Esophagus muscularis mucosa (tissue), 4 donors: ENCODE measurements at places on chromosomes 3 and 15. TPM values are rescaled to one million over a fixed set of nuclear protein-coding genes. Genes with fewer than 3 reads are reported as not detected.
A peak's percentile ranks its signal among the peaks of the same experiment; 100 is the strongest.

- no peak overlapping the region for H3K27ac ChIP-seq
- H3K4me1 ChIP-seq: no peaks in the 10 kb centered on the region
- H3K27me3 ChIP-seq: no peaks in the 10 kb centered on the region
- no peak for DNase-seq
- no peaks in the 10 kb centered on the region for H3K36me3 ChIP-seq
Observed at GRCh38 chr3:99767291-99767690, 50.4 kb upstream of the CMSS1 start.

GRCh38 chr3:143031327-143031726, 30.0 kb downstream of the U2SURP start:
- no peak for DNase-seq
- peaks cover 88% of the 10 kb centered on the region for H3K36me3 ChIP-seq

- no peak overlapping the region for H3K4me3 ChIP-seq
- no peaks in the 10 kb centered on the region for H3K4me1 ChIP-seq
- H3K27me3 ChIP-seq: no peaks in the 10 kb centered on the region
- DNase-seq: no peak
- H3K36me3 ChIP-seq: no peaks in the 10 kb centered on the region
Observed at GRCh38 chr3:139251529-139251928, 92.3 kb upstream of the MRPS22 start.

The CKMT1A gene
- total RNA-seq: not detected

DNA sequence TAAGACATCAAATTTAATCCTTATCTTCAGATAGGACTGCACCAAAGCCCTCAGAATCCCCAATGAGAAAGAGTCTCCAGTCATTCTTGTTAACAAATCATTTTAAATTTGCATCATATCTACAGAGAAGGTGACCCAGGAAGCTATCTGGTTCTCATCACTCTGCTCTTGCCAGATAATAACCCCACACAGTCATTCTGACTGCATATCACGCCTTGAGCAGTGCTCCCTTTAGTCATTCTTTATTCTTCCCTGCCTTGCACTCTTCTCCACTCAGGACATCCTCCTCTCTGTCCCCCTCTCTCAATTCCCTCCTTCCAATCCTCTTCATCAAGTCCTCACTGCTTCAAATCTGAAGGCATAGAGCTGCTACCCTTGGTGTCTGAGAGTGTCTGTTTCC, 83.7 kb upstream of the COL6A6 start:
- H3K27me3 ChIP-seq: no peaks in the 10 kb centered on the region
- H3K36me3 ChIP-seq: no peaks in the 10 kb centered on the region
- no peaks in the 10 kb centered on the region for H3K4me1 ChIP-seq
- no peak overlapping the region for H3K27ac ChIP-seq
- no peak for DNase-seq

- H3K4me1 ChIP-seq: peaks cover 71% of the 10 kb centered on the region
- no peaks in the 10 kb centered on the region for H3K27me3 ChIP-seq
- no peak overlapping the region for H3K4me3 ChIP-seq
Observed at GRCh38 chr3:46943237-46944187, 33.0 kb downstream of the CCDC12 start.

The CGNL1 gene
- total RNA-seq: 16.2 TPM

- no peak overlapping the region for H3K4me3 ChIP-seq
- H3K27ac ChIP-seq: no peak overlapping the region
- no peaks in the 10 kb centered on the region for H3K36me3 ChIP-seq
- DNase-seq: no peak
- H3K27me3 ChIP-seq: no peaks in the 10 kb centered on the region
Observed at GRCh38 chr3:195744437-195744836, 23.7 kb downstream of the MUC20 start.

DNA sequence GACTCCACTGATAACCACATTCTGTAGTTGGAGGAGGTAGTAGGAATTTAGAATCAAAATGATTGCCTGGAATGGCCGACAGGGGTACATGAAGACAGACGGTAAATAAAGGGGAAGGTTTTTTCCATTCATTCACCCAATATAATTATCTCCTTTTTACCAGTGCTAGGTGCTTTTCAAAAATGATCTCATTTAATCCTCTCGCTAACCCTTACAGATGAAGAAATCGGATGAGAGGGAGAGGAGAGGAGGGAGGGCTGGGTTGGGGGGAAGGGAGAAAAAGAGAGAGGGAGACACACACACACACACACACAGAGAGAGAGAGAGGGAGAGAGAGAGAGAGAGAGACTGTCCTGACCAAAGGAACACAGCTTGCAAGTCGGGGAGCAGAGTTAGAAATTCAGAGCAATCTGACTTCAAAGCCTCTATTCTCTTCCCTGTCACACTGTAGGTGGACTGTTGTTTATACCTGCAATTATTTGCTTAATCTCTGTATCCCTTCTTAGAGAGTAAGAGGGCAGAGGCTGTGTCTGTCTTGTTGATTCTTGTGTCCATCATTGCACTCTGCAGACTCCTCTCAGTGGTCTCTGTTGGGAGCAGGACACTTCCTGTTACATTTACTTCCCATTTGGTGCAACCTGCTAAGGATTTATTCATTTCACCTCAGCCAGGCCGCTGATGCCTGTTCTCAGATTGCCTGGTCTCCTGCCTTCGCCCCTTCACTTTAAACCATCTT, 18.7 kb upstream of the PAQR9 start:
- H3K4me3 ChIP-seq: no peak overlapping the region
- H3K27ac ChIP-seq: no peak overlapping the region
- DNase-seq: no peak
- no peaks in the 10 kb centered on the region for H3K27me3 ChIP-seq
- H3K36me3 ChIP-seq: no peaks in the 10 kb centered on the region
- H3K4me1 ChIP-seq: no peaks in the 10 kb centered on the region

DNA sequence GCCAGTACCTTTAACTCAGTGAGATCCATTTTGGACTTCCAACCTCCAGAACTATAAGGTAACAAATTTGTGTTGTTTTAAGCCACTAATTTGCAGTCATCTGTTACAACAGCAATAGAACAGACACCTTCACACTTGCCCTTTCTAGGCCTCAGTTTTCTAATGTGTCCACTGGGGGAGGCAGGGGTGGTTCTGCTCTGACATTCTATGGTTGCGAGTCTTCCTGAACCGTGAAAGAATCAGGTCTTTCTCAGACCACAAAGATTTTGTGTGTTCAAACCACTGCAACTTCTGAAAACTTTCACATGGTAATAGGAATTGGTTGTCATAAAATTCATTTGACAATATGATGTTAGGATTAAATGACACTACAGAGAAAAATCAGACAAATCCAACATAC, 26.8 kb upstream of the CSTA start:
- H3K27ac ChIP-seq: no peak overlapping the region
- H3K27me3 ChIP-seq: no peaks in the 10 kb centered on the region
- H3K4me1 ChIP-seq: peaks cover 16% of the 10 kb centered on the region
- H3K36me3 ChIP-seq: no peaks in the 10 kb centered on the region

The IGSF10 gene
- 3.0 TPM for total RNA-seq

The GOLGA6L7 gene
- not detected for total RNA-seq

The CDC25A gene
- 0.33 TPM for total RNA-seq

GRCh38 chr3:9102240-9102981, 139.1 kb upstream of the RAD18 start:
- no peak for DNase-seq
- H3K27me3 ChIP-seq: no peaks in the 10 kb centered on the region
- peaks cover 6% of the 10 kb centered on the region for H3K36me3 ChIP-seq
- H3K4me3 ChIP-seq: no peak overlapping the region
- H3K4me1 ChIP-seq: no peaks in the 10 kb centered on the region

GRCh38 chr3:101940521-101941317, 91.4 kb downstream of the NFKBIZ start:
- H3K27ac ChIP-seq: peak overlapping the region; percentile 15
- no peaks in the 10 kb centered on the region for H3K27me3 ChIP-seq
- no peak overlapping the region for H3K4me3 ChIP-seq
- H3K36me3 ChIP-seq: no peaks in the 10 kb centered on the region
- DNase-seq: no peak
- peaks cover 19% of the 10 kb centered on the region for H3K4me1 ChIP-seq

GRCh38 chr3:192915304-192915703, 2.4 kb downstream of the MB21D2 start:
- no peak for DNase-seq
- H3K27ac ChIP-seq: no peak overlapping the region
- H3K4me3 ChIP-seq: no peak overlapping the region

The MESP2 gene
- total RNA-seq: not detected

DNA sequence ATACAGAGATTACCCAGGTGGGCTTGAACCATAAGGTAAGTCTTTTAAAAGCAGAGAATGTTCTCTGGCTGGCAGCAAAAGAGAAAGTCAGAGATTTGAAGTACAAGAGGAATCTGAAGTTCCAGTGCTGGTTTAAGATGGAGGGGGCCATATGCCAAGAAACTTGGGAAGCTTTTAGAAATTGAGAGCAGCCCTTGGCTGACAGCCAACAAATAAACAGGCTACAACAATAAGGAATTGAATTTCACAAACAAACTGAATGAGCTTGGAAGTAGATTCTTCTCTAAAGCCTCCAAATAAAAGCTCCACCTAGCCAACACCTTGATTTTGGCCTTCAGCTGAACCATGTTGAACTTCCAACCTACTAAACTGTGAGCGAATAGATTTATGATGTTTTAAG, 85.7 kb downstream of the TRIM42 start:
- no peaks in the 10 kb centered on the region for H3K4me1 ChIP-seq
- no peak overlapping the region for H3K4me3 ChIP-seq
- H3K27ac ChIP-seq: no peak overlapping the region
- H3K36me3 ChIP-seq: no peaks in the 10 kb centered on the region
- peak; percentile 8 for DNase-seq

GRCh38 chr15:58146749-58147148, 8.6 kb downstream of the AQP9 start:
- no peak for DNase-seq
- H3K4me1 ChIP-seq: no peaks in the 10 kb centered on the region
- H3K27me3 ChIP-seq: no peaks in the 10 kb centered on the region

The LIPC gene
- 0.63 TPM for total RNA-seq

DNA sequence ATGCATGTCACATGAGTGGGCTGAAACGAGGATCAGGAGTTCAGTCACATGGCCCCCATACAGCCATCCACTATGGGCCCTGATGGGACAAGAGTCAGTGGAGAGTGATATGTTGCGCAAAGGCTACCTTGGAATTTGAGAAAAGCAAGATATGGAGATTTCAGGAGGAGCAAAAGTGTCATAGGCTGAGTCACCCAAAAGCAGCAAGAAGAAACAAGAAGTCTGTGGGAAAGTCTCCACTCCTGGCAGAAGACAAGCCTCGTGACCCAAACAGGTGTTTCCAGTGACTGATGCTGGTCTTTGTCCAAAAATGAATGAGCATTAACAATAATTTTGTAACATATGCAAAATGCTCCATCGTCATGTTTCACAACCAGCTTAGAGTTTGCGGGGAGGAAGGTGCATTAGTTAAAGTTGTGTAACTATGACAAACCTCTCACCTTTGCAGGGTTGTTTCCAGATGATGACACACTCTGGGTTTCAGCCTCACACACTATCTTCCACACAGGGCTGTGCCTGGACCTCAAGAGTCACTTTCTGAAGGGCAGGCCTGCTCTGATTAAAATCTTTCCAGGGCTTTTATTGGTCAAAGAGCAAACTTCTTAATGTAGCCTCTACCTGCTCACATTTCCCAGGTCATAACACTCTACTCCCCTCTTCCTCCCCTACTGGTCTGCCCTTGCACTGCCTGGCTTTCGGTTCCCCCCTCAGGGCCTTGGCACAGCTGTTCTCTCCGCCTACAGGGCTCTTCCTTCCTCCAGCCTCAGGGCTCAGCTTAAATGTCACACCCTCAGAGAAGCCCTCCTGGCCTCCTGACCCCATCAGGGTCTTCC, 3.9 kb upstream of the DNASE1L3 start:
- H3K4me1 ChIP-seq: peaks cover 14% of the 10 kb centered on the region
- no peak overlapping the region for H3K4me3 ChIP-seq
- H3K36me3 ChIP-seq: no peaks in the 10 kb centered on the region
- no peak for DNase-seq
- no peaks in the 10 kb centered on the region for H3K27me3 ChIP-seq

The PCLAF gene
- total RNA-seq: not detected

DNA sequence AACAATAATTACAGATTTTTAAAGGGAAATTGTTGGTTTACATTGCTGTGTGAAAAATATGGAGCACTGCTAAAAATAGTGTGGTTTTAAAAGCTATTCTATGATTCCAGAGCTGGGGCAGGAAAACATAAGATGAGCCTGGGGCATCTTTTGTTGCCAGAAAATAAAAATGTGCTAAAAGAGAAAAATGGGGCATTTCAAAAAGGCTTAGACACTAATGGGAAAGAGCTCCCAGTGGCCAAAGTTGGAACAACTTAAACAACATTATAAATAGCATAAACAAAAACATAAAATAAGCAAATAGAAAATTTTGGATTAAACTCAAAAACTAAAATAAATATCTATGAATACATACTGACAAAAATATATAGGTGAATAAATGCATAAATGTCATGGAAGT, 478.9 kb downstream of the NLGN1 start:
- DNase-seq: no peak
- no peak overlapping the region for H3K4me3 ChIP-seq
- H3K36me3 ChIP-seq: no peaks in the 10 kb centered on the region
- no peak overlapping the region for H3K27ac ChIP-seq
- no peaks in the 10 kb centered on the region for H3K4me1 ChIP-seq
- no peaks in the 10 kb centered on the region for H3K27me3 ChIP-seq

DNA sequence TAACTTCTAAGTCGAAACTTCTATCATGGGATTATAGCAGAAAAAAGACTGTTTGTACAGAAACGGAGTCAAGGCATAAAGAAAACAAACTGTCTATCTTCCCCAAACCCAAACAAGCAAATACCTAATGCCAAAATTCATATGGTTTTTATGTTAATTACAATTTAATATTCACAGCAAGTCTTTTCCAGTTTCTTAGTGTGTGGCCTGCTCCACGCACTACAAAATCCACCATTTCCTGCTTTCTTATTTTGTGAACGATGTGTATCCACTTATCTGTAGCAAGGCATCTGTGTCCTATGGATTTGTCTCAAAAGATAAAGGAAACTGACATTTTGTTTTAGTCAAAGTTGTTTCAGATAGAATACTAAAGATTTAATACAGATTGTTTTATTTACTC, 588.0 kb upstream of the CCDC54 start:
- no peak for DNase-seq
- no peaks in the 10 kb centered on the region for H3K27me3 ChIP-seq
- H3K27ac ChIP-seq: no peak overlapping the region
- H3K36me3 ChIP-seq: no peaks in the 10 kb centered on the region

GRCh38 chr3:185250247-185250646, 3.6 kb downstream of the EHHADH start:
- H3K4me3 ChIP-seq: no peak overlapping the region
- H3K27ac ChIP-seq: no peak overlapping the region
- H3K4me1 ChIP-seq: no peaks in the 10 kb centered on the region
- no peak for DNase-seq
- no peaks in the 10 kb centered on the region for H3K27me3 ChIP-seq

- peaks cover 17% of the 10 kb centered on the region for H3K4me1 ChIP-seq
- DNase-seq: no peak
Observed at GRCh38 chr3:129304962-129305222, 26.2 kb downstream of the HMCES start.
